ENCODE measurements at places on chromosomes 13 and 19. TPM values are rescaled to one million over a fixed set of nuclear protein-coding genes. Genes with fewer than 3 reads are reported as not detected.

UBE2L5 gene
- not detected for total RNA-seq

SLITRK6 gene
- not detected for total RNA-seq

CYP4F3 gene
- total RNA-seq = not detected

OR7D2 gene
- 0.35 TPM for total RNA-seq

PALM gene
- total RNA-seq = 52.8 TPM

NOTCH3 gene
- total RNA-seq = 37.5 TPM

ZNF530 gene
- 6.4 TPM for total RNA-seq
